ENCODE measurements at places on chromosomes 16 and 17.

DNA sequence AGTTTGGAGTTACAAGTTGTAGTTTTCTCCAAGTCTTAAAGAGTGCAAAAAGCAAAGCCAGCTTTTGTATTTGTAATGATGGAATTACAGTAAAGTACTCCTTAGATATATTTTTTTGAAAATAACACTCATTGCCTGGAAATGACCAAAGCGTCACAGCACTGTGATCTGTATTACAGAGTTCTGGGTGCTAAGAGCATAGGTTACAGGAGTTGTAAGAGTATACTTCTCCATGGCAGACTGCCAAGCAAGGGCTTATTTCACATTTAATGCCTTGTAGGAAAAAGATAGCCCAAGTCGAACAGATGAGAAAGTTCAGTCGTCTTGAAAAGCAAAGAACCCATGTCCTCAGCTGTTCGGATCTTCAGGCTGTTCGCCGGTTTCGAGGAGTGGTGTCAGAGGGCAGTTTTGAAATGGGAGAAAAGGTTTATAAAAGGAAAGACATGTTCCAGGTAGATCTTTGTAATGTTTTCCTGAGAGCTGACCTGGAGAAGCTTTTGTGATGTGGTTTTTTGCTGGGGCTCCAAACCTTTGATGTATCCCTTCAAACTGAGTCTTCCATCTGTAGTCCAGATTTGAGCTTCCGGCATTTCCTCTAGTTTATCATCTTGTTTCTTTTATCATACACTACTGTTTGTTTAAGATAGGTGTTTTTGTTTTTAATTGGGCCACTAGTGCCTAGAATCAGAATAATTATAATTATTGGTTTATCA lies 41.3 kb downstream of the ERCC4 start:
- DNase-seq, result no peak

DNA sequence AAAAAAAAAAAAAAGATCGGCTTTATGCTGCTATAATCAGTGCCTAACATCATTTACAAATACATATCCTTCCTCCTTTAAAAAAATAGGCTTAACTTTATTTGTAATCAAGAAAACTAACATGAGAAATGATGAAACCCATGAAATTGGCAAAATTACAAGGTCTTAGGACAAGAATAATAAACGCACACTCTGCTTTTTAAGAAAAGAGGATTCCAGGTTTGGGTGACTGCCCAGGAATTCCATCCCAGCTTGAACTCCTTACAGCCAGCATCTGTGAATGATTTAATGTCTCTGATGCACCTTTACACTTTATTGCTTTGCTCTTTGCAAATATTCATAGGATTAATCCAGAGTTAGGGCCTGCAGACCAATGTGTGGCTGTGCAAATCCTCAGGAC lies 196.0 kb downstream of the CBLN1 start:
- DNase-seq, result no peak

GRCh38 chr17:3966720-3967363 lies 2.6 kb upstream of the ATP2A3 start:
- DNase-seq, result no peak

DNA sequence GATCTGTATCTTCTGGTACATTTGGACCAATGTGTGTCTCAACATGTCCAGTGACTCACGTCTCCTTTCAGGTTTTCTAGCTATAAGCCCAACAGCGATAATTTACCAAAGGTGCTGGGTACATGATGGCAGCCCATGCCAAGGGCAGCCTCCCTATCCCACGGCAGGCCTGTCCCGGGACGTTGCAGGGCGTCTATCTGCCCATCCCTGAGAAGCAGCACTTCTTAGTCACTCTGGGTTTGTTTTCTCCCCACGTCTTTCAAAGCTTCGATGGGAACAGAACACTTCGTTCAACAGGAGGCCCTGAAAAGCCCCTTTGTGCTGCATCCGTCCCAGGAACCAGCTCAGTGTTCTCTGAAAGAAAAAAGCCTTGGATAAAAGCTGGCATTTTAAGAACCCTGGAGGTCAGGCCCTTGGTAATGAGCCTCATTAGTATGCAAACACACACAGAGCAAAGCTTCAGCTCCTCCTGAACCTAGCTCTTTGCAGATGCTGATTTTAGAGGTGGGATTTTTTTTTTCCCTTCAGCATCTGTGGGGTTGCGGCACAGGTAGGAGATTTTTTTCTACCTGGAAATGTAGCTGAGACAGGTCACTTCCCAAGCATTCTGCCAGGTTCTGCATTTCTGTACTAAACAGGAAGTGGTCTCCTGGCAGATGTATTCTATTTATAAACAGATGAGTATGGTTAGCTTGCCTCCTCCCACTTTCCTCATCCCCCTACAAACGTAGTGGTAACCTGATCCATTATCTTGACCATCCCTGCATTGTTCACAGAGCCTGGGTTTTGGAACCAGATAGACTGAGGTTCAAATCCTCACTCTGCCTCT lies 17.5 kb upstream of the MT4 start:
- no peak for DNase-seq

DNA sequence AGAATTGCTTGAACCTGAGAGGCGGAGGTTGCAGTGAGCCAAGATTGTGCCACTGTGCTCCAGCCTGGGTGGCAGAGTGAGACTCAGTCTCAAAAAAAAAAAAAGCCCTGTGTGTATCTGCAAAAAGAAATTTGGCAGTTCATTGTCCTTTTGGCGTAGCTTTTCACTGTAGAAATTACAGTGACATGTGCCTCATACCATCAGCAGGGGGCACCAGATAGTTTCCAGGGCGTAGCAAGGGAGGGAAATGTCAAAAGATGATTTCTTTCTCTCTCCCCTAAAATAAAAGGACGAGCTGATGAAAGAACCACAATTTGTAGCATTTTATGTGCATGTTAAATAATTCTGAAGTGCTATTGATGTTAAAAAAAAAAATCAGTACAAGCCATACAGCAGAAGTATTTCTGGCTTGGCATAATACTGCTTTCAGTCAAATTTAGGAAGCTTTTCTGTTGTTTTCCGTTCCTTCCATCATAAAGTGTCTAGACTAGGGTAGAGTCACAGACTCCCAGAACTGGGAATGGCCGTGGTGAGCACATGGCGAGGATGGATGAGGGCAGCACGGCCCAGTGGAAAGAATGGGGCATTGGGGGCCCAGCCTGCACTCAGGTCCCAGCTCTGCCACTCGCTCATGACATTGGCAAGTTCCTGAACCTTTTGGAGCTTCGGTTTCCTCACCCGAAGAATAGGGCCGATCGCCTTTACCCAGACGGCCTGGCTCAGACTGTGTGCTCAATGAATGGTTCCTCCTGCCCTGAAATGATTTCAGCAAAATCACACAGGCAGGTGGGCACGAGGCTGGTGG lies 59.8 kb upstream of the RPH3AL start:
- peak; percentile 64 for DNase-seq

GRCh38 chr16:74083541-74083940 lies 213.1 kb upstream of the PSMD7 start:
- no peak for DNase-seq

- DNase-seq, result no peak
Measured at GRCh38 chr16:85970738-85971137, 71.8 kb downstream of the IRF8 start.

DNA sequence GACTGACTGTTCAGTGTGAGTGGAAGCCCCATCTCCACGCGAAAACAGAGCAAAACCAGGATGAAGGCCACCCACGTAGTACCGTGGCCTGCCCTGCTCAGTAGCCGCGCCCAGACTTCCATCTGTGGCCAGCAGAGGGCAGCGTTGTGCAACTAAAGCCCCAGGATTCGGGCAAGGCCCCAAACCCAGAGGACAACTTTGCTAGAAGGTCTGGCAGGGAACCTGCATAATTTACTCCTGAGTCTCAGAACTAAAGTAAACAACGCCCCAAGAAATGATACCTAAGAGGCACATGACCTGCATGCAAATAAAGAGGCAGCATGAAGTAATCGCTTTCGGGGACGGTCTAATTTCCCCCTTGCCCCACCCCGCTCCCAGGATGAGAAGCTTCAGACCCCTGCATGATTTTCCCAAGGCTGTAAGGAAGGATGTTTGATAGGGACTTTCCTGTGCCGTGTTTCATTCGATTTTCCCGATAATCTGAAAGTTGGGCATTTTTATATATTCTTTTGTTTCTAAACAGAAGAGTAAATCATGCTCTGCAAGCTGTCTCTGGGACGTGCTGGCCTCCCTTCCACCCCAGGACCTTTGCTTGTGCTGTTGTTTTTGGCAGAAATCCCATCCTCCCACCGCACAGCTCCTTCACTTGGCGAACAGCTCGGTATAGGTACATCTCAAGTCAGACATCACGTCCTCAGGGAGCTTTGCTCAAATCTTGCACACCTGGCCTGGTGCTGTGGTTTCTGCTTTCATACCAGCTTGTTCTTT lies 18.6 kb downstream of the HSBP1 start:
- DNase-seq, result peak; percentile 73

DNA sequence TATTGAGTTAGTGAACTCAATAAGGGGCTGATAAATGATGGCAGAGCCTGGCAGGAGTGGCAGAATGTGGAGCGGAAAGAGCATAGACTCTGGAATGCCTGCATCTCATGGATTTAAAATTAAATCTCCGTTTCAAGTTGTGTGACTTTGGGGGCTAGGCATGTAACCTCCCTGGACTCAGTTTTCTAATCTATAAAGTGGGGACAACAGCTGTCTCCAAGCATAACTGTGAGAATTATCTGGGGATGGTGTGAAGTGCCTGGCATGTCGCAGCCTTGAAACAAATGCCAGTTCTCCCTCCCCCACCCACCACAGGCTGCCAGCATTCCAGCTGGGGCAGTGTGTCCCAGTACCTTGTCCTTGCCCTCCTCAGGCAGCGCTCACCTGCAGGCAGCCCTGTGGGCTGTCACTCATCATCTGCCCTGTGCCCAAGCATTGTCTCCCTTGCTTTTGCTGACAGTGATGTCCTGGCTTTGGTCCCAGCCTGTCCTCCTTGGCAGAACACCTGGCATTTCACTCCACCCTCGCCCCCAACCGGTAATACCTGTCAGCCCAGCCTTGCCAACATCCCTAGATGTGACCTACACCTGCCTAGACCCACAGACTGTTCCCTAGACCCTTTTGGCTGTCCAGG lies 129.6 kb downstream of the MRM1 start:
- DNase-seq, result no peak

DNA sequence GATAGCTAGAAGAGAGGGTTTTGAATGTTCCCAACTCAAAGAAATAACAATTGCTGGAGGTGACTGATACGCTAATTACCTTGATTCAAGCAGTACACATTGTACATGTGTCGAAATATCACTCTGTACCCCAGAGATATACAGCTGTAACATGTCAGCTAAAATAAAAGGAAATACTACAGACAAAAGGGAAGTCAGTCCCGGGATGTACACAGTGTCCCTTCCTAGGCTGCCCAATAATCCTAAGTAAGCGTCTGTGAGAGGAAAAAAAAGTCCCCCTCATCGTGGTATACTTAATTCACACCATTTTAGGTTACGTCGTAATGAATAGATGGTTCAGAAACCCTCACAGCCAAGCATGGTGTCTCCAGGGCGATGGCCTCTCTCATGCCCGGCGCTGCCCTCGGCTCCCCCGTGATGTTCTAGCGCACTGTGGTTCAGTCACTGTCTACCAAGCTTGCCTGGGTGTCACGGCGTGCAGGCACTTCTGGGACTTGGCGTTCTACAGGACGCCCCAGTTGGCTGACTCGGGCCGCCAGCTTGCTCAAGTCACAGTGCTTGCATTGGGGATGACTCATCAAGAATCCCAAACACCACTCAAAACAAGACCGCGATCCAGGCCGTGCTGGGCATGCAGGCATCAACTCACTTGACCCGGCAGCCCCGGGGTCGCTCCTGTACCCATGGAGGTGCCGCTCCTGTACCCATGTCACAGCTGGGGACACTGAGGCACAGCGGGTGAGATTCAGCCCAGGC lies 27.6 kb downstream of the CCDC40 start:
- peak; percentile 68 for DNase-seq

GRCh38 chr16:55323637-55324271 lies at the start of gene IRX6:
Gene IRX6 (plus strand): TSS chr16:55324203. CDS start chr16:55325092, 889 bp downstream.
- no peak for DNase-seq

DNA sequence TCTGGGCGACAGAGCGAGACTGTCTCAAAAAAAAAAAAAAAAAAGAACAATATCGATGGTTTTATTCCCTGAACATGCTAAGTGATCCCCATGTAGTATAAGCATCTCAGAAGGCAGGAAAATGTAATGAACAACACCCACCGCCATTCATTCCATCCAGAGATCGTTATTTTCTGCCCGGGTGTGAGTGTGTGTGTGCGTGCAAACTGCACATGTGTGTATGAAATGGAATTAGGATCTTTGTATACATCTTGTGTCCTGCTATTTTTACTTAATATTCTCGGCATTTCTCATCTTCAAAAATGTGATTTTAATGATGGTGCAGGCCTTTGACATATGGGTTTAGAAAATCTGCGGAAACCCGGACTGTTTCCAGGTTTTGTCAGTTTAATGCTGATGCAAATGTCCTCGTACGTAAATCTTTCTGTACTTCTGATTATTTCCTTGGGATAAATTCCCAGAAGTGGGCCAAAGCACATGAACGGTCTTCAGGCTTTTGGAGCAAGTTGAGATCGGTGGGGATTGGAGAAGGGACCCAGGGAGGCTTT lies 254.8 kb downstream of the SEC14L1 start:
- no peak for DNase-seq

DNA sequence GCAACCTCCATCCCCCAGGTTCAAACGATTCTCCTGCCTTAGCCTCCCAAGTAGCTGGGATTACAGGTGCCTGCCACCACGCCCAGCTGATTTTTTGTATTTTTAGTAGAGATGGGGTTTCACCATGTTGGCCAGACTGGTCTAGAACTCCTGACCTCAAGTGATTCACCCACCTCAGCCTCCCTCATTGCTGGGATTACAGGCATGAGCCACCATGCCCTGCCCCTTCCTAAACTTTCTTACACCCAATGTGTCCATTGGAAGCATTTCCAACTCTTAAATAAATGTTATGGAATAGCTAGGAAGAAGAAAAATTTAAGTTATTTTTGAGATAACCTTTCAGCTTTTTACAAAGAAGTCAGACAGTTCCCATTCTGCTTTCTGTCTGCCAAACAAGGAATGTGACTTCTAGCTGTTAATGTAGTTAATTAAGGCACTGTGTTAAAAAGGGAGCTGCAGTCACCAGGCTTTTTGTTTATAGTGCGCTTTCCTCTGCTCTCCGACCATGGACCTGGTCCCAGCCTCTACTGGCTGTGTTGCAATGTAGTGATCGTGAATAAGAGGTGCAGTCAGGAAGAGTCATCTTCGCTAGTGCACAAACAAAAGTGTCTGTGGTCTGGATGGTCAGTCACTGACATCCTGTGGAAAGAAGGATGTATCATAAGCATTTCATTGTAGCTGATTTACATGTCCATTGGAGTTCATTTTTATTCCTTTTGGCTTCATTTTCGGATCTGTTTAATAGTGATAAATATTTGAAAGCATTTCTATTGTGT lies 39.7 kb downstream of the USP10 start:
- peak; percentile 90 for DNase-seq

DNA sequence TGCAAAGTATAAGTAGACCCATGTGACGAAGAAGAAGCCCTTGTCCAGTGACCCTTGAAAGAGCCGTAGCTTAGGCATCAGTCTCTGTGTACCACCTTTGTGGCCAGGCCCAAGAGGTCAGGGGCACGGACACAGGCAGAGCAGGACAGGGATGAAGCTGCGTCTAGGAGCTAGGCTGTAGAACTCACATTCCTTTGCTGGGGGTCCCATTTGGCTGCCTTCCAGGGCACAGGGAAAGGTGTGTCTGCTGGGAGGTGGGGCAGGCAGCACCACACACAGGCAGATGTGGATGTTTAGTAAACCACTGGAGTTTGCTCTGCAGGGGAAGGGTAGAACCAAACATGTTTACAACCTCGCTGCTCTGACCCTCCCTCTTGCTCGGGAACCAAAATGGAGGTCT lies 33.7 kb downstream of the HNF1B start:
- DNase-seq, result no peak

- peak; percentile 15 for DNase-seq
Measured at GRCh38 chr17:79612468-79613194, 1.8 kb upstream of the RBFOX3 start.

Data from CD14-positive monocyte (primary cell).